ENCODE measurements at places on chromosomes 3 and 15.

- DNase-seq, result peak; percentile 82
These were observed 412 bp upstream of the CTXN2 start for GRCh38 chr15:48190932-48191573.

- no peak for DNase-seq
These were observed 40.0 kb downstream of the NME9 start for GRCh38 chr3:138289701-138290100.

DNA sequence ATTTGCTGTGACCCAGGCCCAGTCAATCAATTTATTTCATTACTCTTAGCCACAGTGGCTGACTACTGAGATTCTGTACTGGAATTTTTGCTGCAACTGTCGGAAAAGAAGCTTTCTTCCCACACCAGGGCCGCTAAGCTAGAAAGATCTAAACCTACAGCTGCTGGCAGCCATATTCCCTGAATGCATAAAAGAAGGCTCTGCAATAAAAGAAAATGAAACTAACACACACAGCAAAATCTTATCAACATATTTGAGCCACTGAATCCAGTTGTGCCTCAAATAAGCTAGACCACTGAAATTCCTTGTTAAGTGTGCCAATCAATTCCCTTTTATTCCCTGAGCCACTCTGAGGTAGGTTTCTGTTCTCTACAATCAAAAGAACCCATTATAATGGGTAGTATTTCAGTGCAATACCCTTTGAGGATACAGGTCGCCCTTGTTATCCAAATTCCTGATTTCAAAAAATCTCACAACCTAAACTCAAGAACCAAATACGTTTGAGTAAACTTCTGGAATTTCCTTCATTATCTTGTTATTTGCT lies 60.3 kb downstream of the MYO9A start:
- no peak for DNase-seq

GRCh38 chr3:41716471-41716870 lies 245.4 kb downstream of the ULK4 start:
- peak; percentile 55 for DNase-seq

DNA sequence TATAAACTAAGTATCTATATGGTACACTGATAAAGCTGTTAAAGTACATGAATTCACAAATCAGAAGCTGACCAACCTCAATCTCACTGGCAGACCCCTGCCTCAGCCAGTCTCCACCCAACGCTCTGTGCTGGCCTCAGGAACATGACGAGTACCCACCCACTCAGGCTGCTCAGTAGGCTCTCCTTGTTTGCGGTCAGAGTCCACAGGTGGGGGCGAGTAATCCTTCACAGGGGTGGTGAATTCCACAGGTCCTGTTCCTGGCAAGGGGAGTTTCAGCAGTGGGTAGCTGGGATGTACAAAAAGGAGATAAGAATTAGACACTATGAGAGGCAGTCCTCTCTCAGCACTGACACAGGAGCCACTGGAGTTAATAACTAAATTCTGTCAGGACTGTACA lies 40.9 kb downstream of the SCAP start:
- no peak for DNase-seq

DNA sequence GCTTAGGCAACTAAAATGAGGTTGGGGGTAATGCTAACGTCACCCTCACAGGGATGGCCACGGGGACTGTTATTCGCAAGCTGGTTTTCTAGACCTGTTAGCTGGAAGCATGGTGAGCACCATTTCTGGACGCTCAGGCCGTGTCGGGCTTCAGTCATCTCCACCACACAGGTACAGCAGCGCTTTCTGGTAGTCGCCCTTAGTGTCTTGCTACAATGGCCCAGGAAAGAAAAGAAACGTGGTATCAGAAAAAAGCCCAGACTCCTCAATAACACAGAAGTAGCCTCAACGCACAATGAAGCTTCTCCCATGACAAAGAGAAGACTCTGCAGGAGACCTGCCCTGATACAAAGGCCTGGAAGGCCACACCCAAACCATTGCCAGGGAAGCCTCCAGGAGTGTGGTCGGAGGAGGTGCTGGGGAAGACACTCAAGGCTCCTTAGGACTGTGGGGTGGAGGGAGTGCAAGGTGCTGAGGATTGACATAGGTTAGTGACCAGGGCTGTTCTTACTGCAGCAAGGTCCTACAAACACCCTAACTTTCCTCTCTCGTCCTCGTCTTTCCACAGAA lies 50.2 kb downstream of the ANXA2 start:
- no peak for DNase-seq

DNA sequence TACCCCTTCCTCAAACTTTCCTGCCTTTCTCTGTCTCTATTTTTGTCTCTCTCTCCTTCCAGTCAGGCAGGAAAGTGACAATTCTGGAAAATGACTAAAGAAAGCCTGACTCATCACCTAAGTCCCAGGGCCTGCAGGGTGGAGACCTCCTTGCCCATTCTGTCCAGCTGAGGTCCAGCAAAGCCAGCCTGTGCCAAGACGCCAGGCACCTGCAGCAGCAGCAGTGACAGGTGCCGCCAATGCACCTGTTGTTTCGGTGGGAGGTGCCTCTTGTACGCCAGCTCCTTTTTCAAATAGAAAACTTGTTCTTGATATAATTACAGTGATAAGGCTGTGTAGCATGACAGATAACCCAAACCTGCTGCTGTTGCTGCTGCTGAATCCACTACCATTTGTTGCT lies 501.3 kb downstream of the NTRK3 start:
- no peak for DNase-seq

GRCh38 chr3:45537970-45538640 lies 56.4 kb upstream of the LIMD1 start:
- peak; percentile 25 for DNase-seq

- DNase-seq, result peak; percentile 43
These were observed 110.8 kb downstream of the TIGIT start for GRCh38 chr3:114404590-114404989.

DNA sequence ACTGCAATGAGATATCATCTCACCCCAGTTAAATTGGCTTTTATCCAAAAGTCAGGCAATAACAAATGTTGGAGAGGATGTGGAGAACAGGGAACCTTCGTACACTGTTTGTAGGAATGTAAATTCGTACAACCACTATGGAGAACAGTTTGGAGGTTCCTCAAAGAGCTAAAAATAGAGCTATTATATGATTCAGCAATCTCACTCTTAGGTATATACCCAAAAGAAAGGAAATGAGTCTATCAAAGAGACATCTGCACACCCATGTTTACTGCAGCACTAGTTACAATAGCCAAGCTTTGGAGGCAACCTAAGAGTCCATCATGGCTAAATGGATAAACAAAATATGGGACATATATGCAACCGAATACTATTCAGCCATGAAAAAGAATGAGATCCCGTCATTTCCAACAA lies 68.0 kb upstream of the HES1 start:
- no peak for DNase-seq

DNA sequence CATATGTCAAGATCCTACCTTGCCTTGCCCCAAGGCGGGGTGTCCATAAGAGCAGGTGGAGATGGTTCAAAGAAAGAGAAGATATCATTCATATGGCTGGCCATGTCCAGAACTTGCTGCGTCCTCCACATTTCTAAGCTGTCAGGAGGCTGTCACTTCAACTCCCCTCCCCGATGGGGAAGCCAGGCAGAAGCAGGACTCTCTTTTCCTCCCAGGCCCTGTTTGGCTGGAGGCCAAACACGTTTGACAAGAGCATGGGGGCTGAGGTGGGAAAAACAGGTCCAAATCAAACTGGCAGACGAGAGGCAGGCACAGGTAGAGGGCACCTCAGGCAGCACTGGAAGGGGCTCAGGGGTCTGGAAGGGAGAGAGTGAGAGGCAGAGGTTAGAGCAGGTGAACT lies 37.7 kb downstream of the MESD start:
- DNase-seq, result no peak

- DNase-seq, result no peak
These were observed 49.2 kb downstream of the GLCE start for GRCh38 chr15:69209661-69210060.

- DNase-seq, result no peak
These were observed 635.6 kb upstream of the CFAP20DC start for GRCh38 chr3:59685432-59685831.

GRCh38 chr15:94004697-94005096 lies 226.7 kb upstream of the MCTP2 start:
- DNase-seq, result no peak

DNA sequence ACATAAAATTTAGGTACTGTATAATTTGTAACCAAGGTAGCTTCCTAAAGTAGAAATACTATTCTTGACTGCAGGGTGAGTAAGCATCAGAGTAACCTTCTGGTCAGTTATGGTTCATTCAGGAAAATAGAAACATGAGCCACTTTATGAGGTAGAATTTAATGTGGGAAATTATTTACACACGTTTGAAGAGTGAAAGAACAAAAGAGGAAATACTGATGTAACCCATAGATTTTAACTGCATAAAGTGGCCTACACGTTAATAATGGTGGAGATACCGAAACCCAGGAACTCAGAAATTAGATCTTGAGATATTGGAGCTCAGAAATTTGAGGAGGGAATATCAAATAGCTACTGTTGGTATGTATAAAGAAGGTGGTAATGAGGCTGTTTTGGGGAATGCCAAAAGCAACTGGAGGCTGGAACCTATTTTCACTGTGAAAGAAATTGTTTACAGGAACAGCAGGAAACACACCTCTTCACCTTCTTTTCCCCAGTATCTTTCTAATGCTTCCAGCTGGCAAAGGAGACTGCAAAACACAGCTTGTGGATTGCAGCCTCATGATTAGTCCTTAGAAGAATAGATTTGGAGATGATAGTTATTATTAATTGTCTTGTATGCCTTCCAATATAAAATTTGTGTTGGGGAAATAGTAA lies 216.1 kb downstream of the DOCK3 start:
- DNase-seq, result no peak
